ENCODE measurements at places on chromosomes 2 and 18. TPM values are rescaled to one million over a fixed set of nuclear protein-coding genes. Genes with fewer than 3 reads are reported as not detected.

DNA sequence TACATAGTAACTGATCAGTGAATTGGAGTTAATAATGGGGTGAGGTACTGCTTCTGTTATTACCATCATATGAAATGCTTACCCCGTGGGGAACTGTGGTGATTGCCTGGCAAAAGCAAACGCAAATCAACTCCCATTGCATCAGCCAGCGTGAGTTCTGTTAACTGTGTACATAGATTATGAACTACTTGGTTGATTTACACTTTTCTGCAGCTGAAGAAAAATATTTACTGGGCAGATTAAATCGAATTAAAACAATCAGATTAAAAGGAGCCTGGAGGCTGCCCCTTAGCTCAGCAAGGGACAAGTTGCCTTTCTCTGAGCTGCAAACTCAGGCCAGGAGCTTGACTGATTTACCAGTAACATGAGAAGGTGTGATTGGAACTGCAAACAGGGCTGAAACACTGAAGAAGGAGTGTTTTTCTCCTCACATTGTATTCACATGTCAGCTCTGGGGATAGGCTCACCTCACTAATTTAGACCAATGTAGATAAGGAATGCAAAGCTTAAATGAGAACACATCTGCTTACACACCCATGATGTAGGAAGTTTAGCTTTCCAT lies 220.1 kb downstream of the OSR1 start:
- DNase-seq, result no peak

DNA sequence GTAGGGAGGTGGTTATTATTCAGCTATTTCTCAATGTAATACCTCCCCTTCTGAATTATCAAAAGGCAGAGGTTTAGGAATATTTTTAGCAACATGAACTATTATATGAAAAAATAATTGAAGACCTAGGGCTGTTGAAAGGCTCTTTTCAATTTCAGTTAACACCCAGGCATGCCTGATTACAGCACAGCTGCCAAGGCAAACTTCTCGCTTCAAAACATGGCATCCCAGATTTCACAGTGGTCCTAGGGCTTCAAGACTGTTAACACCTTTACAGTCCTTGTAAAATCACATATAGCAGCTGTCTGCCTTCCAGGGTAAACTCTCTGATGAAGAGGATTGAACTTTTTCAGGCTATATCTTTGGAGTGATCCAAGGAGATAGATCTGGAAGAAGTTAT lies 23.2 kb downstream of the CTLA4 start:
- DNase-seq, result no peak

DNA sequence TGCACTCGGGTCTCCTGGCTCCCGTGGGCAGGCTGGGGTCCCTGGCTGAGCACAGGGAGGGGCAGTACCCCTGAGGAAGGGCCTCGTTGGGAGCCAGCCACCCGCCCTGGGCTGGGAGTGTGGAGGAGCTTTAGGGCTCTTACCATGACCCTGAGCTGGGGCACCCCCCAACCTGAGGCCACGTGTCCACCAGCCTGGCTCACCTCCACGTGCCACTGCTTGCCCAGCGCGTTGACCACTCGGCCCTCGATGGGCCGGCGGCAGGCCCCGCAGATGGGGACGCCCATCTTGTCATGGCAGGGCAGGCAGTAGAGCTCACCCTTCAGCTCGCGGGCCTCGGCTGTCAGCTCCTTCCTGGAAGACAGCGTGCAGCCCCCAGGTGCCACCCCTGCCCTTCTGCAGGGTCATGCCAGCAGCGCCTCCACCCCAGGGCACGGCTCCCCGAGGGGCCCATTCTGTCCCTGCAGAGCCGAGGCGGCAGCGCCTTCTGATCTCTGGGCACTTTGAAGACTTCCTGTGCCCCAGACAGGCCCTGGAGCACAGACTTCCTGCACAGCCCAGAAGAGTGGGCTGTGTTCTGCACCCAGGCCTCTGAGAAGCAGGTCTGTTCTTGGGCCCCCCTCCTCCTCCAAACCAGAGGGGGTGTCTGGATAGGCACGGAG lies 4.0 kb upstream of the GPR17 start:
- DNase-seq, result no peak

DNA sequence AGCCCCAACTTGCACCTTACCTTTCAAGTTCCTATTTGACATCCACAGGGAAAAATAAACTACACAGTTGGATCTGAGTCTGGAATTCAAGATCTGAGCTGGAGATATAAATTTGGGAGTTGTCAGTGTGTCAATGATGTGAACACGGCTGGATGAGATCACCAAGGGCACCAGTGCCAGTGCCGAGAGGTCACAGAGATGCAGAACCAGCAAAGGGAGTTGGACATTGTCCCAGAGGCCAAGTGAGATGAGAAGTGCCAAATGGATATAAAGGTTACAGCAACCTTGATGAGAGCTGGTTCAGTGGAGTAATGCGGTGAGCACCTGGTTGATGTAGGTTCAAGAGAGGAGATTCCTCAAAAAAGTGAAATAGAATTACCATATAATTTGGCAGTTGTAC lies 24.8 kb downstream of the LRRFIP1 start:
- DNase-seq, result no peak

DNA sequence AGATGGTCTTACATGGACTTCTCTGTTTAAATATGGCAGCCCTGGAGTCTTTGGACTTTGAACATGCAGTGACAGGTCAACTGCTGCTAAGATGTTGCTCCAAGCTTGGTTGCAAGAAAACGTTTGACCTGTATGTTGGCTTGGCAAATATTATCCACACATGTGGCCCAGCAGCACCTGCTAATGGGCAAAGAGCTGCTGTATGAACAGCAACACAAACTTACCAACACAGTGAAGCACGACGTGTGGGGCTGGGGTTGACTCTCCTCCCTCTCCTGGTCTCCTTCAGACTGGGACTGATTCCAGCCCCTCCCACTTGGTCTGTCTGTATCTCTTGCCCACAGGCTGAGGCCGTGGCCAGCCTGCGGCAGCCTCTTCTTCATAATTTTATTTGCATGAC lies 3.8 kb downstream of the KCNE4 start:
- DNase-seq, result no peak

- DNase-seq, result no peak
Observed at GRCh38 chr18:46051731-46052461, 20.2 kb downstream of the PSTPIP2 start.

DNA sequence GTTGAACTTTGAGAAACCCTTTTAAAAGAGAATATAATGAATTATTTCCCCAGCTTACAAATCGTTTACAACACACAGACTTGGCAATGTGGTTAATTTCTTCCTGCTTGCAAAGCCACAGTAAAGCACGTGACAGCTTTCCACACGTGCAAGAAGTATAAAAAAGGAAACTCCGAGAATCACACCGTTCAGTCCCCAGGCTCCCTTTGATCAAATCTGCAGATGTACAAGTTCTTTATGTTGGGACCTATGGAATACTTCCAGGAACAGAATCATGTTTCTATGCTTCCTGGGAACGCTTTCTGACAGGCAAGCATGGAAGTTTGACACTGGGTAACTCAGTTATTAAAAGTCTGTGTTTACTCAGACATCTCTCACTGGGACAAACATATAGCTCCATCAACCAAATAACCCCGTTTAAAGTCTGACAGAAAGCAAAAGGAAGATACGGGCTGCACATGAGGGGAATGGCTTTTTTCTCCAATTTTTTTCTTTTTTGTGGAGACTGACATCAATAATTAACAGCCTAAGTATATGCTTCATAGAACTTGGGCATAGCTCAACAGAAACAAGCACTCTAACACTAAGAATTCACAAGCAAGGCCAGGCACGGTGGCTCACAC lies 134.8 kb downstream of the EIPR1 start:
- DNase-seq, result no peak

DNA sequence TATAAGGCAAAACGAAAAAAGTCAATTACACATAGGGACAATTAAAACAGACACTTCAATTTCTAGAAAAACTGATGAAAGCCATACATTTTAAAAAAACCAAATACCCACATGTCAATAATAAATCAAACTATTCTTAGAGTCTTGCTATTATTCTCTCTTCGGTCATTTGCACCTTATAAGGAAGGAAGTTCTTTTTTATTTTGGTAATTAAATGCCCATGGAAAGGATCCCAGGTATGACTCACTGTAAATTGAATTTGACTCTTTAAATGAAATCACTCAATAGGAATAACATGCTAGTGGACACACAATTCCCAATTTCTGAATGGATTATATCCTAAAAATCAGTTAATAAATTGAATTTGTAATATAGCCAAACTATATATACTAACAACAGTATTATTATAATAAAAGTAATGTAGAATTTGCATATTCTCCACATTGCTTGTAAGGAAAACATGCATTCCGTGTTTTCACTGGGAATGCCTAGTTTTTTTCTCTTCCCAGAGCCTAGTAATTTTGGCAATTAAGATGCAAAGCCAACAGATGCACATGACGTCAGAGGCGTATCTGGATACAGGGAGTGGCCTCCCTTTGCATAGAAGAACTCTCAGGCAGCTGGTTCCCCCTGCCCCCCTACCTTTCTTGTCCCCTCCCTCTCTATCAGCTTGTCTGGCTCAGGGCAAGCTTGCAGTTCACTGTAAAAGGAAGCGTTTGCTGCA lies 153.5 kb upstream of the PGAP1 start:
- DNase-seq, result no peak

- DNase-seq, result no peak
Observed at GRCh38 chr2:182330451-182331305, 96.2 kb downstream of the PDE1A start.

GRCh38 chr2:86706220-86706619 lies 13.9 kb upstream of the RMND5A start:
- no peak for DNase-seq

DNA sequence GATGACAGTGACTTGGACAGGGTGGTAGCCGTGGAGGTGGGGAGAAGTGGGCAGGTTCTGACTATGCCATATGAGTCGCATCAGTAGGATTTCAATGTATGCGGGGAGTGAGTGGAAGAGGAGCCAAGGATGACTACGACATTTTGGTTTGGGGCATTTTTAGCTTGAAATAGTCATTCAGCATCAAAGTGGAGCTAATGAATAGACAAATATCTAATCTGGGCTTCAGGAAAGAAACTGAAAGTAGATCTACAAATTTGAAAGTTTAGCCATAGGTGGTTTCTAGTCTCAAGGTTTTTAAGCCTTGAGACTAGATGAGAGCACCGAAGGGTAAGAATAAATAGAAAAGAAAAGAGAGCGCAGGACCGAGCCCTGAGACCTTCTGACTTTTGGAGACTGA lies 58.3 kb downstream of the FEZ2 start:
- no peak for DNase-seq

GRCh38 chr2:55912926-55913325 lies 10.7 kb downstream of the EFEMP1 start:
- no peak for DNase-seq

DNA sequence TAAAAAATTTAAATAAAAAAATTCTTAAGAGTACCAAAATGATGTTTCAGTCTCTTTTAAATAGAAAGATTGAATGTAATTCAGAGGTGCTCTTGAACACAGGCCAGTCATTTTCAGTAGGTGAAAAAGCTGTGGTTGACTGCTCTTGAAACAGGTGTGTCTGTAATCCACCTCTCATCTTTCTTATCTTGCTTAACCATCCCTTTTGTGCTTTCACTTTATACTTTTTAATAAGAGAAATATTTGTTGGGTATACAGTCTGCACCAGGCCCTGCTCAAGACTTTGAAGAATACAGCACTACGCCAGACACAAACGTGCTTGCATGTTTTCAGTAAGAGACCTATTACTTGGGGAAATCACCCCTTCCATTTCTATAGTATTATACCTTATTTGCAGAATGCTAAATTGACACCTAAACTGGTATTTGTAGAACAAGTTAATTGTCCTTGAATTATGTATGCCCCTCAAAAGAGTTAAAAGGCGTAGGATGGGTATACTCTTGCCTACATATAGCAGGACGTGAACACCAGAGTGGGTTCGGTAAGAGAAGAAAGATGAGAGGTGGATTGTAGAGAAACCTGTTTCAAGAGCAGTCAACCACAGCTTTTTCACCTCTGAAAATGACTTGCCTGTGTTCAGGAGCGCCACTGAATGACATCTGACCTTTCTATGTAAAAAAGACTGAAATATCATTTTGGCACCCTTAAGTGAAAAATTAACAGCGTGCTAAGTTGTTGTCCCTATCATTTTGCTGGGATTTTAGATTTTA lies 4.0 kb upstream of the RTN4 start:
- DNase-seq, result no peak

DNA sequence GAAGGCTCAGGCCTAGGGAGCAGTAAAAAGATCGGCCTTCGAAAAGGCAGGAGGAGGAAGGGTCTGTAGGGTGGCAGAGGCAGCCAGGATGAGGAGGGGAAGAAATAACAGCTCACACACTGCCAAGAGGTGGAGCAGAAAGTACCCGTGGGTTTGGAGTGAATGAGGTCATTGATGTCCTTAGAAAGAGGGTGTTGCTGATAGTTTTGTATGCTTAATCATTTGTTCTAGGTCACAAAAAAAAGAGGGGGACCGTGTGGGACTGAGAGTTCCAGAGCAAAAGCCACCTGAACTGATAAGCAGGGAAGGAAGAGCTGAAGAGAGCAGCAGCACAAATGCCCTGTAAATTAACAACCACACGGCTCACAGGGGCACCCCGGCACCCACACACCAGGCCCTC lies 140.4 kb downstream of the FAM161A start:
- no peak for DNase-seq

GRCh38 chr2:98463988-98464771 lies 19.5 kb downstream of the INPP4A start:
- no peak for DNase-seq

DNA sequence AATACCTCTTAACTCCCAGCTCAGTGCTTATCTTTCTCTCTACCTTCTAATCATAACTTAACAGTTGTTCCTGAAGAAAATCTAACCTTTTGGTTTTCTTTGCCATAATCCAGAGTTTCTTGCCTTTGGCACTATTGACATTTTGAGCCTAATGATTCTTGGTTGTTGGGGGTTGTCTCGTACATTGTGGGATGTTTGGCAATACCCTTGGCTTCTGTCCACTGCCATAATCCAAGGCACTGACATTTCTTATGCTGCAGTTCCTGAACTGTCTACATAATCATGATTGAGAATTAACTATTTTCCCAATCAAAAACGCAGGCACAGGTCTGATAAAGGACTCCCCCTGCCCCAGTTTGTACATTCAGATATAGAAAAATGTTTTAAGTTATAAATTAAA lies 203.2 kb upstream of the MEX3C start:
- DNase-seq, result no peak

GRCh38 chr2:20224716-20225293 lies at the start of gene SDC1:
Gene SDC1 (minus strand): TSS chr2:20225130. CDS start chr2:20224867, 263 bp downstream.
- DNase-seq, result peak; percentile 56

DNA sequence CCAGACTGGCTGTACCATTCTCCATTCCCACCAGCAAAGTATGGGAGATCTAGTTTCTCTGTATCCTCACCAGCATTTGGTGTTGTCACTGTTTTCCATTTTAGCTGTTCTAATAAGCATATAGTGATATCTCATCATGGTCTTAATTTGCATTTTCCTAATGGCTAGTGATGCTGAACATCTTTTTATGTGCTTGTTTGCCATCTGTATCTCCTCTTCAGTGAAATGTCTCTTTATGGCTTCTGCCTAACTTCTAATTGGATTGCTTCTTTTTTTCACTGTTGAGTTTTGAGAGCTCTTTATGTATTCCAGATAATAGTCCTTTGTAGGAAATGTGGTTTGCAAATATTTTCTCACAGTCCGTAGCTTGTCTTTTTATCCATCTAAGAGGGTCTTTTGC lies 18.9 kb upstream of the BIN1 start:
- no peak for DNase-seq

RUFY4 gene
- 0.36 TPM for polyA plus RNA-seq

RBM43 gene
- polyA plus RNA-seq, result 12.0 TPM

DSG1 gene
- 0.10 TPM for polyA plus RNA-seq

CACNB4 gene
- polyA plus RNA-seq, result 9.5 TPM

NRP2 gene
- polyA plus RNA-seq, result 55.8 TPM

TXNL4A gene
- 99.7 TPM for polyA plus RNA-seq

CBLN2 gene
- polyA plus RNA-seq, result 5.5 TPM
